ENCODE measurements at places on chromosomes 12 and 14. TPM values are rescaled to one million over a fixed set of nuclear protein-coding genes. Genes with fewer than 3 reads are reported as not detected.

PTHLH gene
- not detected for total RNA-seq

LYZ gene
- 1.9 TPM for total RNA-seq

TMTC1 gene
- total RNA-seq: 0.93 TPM

CAPZA3 gene
- not detected for total RNA-seq

IL22 gene
- not detected for total RNA-seq

RPAP3 gene
- 32.3 TPM for total RNA-seq

TBX5 gene
- not detected for total RNA-seq

- H3K4me3 ChIP-seq: no peak overlapping the region
- H3K4me1 ChIP-seq: no peaks in the 10 kb centered on the region
- H3K27ac ChIP-seq: no peak overlapping the region
- peaks cover 3% of the 10 kb centered on the region for H3K27me3 ChIP-seq
These were observed 5.9 kb downstream of the KRT86 start for GRCh38 chr12:52280319-52280795.

DNA sequence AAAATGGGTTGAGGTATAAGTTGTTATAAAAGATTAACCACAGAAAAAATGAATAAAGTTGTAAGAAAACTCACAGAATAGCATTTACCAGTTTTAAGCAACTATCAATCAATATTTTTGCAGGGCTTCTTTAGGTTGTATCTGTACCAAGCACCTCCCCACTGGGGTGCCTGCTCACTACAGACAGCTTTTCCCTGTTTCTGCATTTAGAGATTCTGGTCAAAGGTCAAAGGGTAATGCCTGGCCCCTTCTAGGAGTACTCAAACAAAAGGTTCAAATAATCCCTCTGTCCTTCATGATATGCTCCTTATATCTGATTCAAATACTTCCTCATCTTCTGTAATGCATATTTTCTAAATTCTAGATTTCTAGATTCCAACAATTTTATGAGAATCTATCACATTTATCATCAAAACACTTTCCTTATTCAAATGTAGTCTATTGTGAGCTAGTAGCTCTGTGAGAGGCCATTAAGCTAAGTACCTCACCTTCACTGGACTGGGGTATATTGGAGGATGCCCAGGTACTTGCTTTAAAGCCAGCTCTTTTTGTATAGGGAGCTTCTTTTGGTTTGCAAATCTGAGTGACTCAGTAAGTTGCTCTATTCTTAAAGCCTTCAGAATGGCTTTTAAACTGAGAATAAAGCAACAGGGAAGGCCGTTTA lies 120.7 kb upstream of the PTPRB start:
- H3K27ac ChIP-seq: no peak overlapping the region
- no peaks in the 10 kb centered on the region for H3K36me3 ChIP-seq
- no peak overlapping the region for H3K4me3 ChIP-seq
- H3K27me3 ChIP-seq: no peaks in the 10 kb centered on the region

DNA sequence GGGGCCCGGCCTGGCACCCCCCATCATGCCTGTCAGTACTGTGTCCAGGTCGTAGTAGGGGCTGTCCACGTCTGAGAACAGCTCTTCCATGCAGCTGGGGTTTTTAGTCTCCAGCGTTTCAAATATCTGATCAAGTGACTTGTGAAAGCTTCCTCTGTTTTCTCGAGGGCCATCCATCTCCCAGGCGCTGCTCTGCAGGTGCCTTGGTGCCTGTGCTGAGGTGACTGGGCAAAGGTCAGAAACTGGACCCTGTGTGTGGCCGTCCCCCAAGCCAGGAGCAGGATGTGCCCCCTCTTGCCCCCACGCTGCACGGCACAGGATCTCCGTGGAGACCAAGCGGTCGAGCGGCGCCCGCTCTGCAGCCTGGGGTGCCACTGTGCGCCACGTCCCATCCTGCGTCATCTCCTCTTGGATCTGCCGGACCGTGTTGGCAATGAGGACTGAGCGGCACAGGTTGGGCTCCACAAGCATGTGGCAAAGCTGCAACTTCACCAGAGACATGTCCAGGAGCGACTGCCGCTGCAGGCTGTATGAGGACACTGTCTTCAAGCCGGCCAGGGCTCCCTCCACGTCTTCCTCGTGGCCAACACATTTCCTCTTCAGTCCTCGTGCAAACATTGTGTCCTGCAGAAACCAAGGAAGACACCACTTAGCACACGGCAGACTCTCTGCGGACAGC lies 9.4 kb downstream of the CDCA4 start:
- H3K27me3 ChIP-seq: no peaks in the 10 kb centered on the region
- H3K36me3 ChIP-seq: peaks cover 42% of the 10 kb centered on the region
- H3K27ac ChIP-seq: no peak overlapping the region
- no peak overlapping the region for H3K4me3 ChIP-seq

GRCh38 chr12:114976959-114977358 lies 293.0 kb upstream of the TBX3 start:
- H3K36me3 ChIP-seq: no peaks in the 10 kb centered on the region
- H3K4me1 ChIP-seq: no peaks in the 10 kb centered on the region
- no peak overlapping the region for H3K27ac ChIP-seq

- peaks cover 9% of the 10 kb centered on the region for H3K27me3 ChIP-seq
- DNase-seq: no peak
- no peak overlapping the region for H3K4me3 ChIP-seq
These were observed 1.4 kb upstream of the ARHGEF40 start for GRCh38 chr14:21068521-21069387.

DNA sequence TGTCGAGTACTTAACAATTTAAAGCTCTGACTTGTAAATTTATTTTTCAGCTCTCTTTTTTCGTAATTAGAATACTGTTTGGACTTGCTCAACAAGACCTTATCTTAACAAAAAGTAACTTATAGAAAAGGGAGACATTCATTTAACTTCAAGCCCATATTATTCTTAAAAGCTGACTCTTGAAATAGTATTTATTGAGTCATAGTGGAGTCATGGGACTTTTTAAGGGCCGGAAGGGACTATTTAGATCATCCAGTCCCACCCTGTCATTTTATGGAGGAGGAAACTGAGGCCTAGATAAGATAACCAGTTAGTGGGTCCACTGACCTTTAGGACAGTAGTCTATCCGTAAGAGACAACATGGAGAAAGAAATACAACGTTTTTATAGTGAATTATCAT lies 1.5 kb downstream of the RAP1B start:
- peak overlapping the region; percentile 86 for H3K4me3 ChIP-seq
- no peaks in the 10 kb centered on the region for H3K36me3 ChIP-seq
- H3K27ac ChIP-seq: peak overlapping the region; percentile 98
- no peak for DNase-seq
- no peaks in the 10 kb centered on the region for H3K27me3 ChIP-seq
- H3K4me1 ChIP-seq: peaks cover 4% of the 10 kb centered on the region

DNA sequence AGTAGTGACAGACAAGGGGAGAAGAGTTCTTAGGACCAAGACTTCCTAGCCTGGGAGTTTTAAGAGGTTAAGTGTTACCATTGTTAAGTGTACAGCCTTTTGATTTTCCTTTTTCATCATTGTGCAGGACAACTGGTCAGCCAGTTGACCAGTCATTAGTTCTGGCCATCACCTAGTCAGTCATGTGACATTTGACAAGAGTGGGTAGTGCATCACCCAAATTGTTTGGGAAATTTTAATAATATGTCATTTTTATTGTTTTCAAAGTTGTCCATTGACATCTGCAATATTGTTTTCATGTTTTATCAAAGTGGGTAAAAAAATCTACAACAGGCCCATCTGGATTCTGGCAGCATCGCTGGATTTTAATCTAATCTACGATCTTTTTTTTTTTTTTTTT lies 15.5 kb downstream of the SINHCAF start:
- H3K27me3 ChIP-seq: no peaks in the 10 kb centered on the region
- no peak for DNase-seq
- no peak overlapping the region for H3K4me3 ChIP-seq
- H3K27ac ChIP-seq: no peak overlapping the region
- no peaks in the 10 kb centered on the region for H3K36me3 ChIP-seq
- H3K4me1 ChIP-seq: peaks cover 4% of the 10 kb centered on the region

DNA sequence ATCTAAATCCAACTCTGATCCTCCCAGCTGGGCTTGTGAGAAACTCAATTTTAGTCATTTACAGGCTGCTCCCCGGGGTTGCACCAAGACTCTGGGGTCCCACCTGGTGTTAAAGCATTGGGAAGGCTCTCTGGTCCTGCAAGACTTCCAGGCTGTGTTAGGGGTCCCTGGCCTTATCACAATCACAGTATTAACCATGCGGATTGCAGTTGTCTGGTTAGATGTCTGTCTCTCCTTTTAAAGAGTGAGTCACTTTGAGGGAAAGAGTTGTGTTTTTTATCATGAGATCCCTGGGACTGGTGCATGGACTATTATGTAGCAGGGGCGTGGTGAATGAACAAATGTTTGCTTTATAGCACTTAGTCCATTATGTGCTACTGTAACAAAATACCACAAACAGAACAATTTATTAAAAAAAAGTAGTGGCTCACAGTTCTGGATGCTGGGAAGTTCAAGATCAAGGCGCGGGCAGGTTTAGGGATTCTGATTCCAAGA lies 531.4 kb downstream of the FUT8 start:
- no peak overlapping the region for H3K4me3 ChIP-seq
- H3K27ac ChIP-seq: no peak overlapping the region
- no peaks in the 10 kb centered on the region for H3K27me3 ChIP-seq
- H3K36me3 ChIP-seq: no peaks in the 10 kb centered on the region

GRCh38 chr14:98218218-98218617 lies 1053.8 kb downstream of the BCL11B start:
- no peaks in the 10 kb centered on the region for H3K4me1 ChIP-seq
- no peak overlapping the region for H3K4me3 ChIP-seq
- no peak overlapping the region for H3K27ac ChIP-seq
- no peaks in the 10 kb centered on the region for H3K27me3 ChIP-seq
- H3K36me3 ChIP-seq: no peaks in the 10 kb centered on the region

- H3K36me3 ChIP-seq: no peaks in the 10 kb centered on the region
- no peak overlapping the region for H3K27ac ChIP-seq
- H3K27me3 ChIP-seq: peaks cover 3% of the 10 kb centered on the region
- no peak overlapping the region for H3K4me3 ChIP-seq
- no peak for DNase-seq
- H3K4me1 ChIP-seq: no peaks in the 10 kb centered on the region
These were observed 360.5 kb upstream of the TMPO start for GRCh38 chr12:98154850-98155249.

- no peak overlapping the region for H3K4me3 ChIP-seq
- H3K27ac ChIP-seq: no peak overlapping the region
- H3K27me3 ChIP-seq: no peaks in the 10 kb centered on the region
- H3K36me3 ChIP-seq: no peaks in the 10 kb centered on the region
These were observed 36.7 kb upstream of the C14orf132 start for GRCh38 chr14:96002498-96002884.

- no peaks in the 10 kb centered on the region for H3K27me3 ChIP-seq
- no peak overlapping the region for H3K4me3 ChIP-seq
- DNase-seq: no peak
- no peaks in the 10 kb centered on the region for H3K36me3 ChIP-seq
- H3K27ac ChIP-seq: no peak overlapping the region
- H3K4me1 ChIP-seq: no peaks in the 10 kb centered on the region
These were observed 221.2 kb upstream of the KITLG start for GRCh38 chr12:88801227-88802095.

GRCh38 chr12:69359531-69360347 lies at the start of gene YEATS4:
Gene YEATS4, plus strand, starts transcription at chr12:69359743. Its CDS starts 230 bp downstream, at chr12:69359973.
- no peaks in the 10 kb centered on the region for H3K27me3 ChIP-seq
- H3K27ac ChIP-seq: peak within 1 kb of the TSS; percentile 98
- H3K4me1 ChIP-seq: no peaks in the 10 kb centered on the region
- H3K4me3 ChIP-seq: peak within 1 kb of the TSS; percentile 62

DNA sequence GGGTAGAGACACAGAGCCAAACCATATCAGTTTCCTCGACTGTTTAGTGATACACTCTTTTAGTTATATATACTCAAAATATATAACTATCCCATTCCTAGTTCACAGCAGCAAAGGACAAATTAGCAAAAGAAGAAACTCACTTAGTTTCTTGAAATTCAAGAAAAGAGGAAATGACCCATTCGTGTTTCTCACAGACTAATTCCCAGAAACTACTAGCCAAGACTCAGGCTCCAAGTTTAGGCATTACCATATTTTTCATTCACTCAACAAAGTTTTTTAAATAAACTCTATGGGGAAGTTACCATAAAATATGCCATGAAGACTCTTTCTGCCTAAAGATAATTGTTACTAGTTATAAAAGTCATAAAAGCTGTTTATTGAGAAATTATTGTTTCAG lies 152.3 kb upstream of the DAAM1 start:
- no peak overlapping the region for H3K4me3 ChIP-seq
- H3K4me1 ChIP-seq: no peaks in the 10 kb centered on the region
- no peaks in the 10 kb centered on the region for H3K36me3 ChIP-seq
- H3K27me3 ChIP-seq: no peaks in the 10 kb centered on the region
- no peak for DNase-seq
- H3K27ac ChIP-seq: no peak overlapping the region

- H3K27me3 ChIP-seq: peaks cover 4% of the 10 kb centered on the region
- H3K36me3 ChIP-seq: no peaks in the 10 kb centered on the region
- no peaks in the 10 kb centered on the region for H3K4me1 ChIP-seq
- no peak overlapping the region for H3K27ac ChIP-seq
These were observed 513.8 kb upstream of the CCDC196 start for GRCh38 chr14:65972346-65972870.

DNA sequence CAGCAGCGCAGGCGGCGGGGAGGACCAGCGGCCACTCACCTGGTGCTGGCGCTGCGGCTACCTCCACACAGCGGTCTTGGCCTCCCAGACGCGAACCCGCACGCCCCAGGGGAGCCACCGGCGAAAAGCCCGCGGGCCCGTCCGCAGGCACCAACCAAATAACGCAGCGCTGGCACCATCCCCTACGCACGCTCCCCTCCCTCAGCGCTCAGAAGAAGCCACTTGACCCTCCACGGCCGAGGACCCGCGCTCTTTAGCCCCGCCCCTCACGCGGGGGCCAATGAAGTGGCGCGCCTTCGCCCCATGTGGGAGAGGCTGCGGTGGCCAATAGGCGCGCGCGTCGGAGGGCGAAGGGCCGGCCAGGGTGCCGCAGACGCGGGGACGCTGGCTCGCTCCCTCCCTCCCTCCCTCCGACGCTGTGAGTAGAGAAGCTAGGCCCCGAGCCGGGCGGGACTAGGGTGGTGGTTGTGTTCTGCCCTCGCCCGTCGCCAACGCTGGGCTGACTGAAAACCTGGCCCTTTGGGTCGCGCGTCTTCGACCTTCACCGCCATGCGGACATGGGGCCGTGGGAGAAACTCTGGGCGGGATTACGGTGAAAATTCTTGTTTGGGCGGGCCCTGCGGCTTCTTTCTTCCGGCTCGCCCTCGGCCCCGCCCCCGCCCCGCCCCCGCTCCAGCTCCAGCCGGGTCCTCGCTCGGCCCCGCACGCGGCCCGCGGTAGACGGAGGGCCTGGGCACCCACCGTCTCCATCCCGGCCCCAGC lies at the start of the genes DMAC2L and L2HGDH:
TSS of gene DMAC2L (plus strand) at position 353 of the 762 bp plus-strand sequence. CDS start 9,164 bp downstream, outside the sequence.
TSS of gene L2HGDH (minus strand) at position 258 of the 762 bp plus-strand sequence. CDS start at position 179, 79 bp downstream.
- no peaks in the 10 kb centered on the region for H3K36me3 ChIP-seq
- peak; percentile 74 for DNase-seq
- no peaks in the 10 kb centered on the region for H3K27me3 ChIP-seq
- peak within 1 kb of the TSS; percentile 97 for H3K4me3 ChIP-seq

GRCh38 chr14:88326352-88327103 lies 3.5 kb upstream of the KCNK10 start:
- DNase-seq: no peak
- no peak overlapping the region for H3K4me3 ChIP-seq
- H3K4me1 ChIP-seq: peaks cover 5% of the 10 kb centered on the region
- peaks cover 4% of the 10 kb centered on the region for H3K27me3 ChIP-seq
- no peaks in the 10 kb centered on the region for H3K36me3 ChIP-seq
- no peak overlapping the region for H3K27ac ChIP-seq
